ENCODE measurements at places on chromosomes 16 and 17.

GRCh38 chr17:13508896-13509295, 92.8 kb downstream of the HS3ST3A1 start:
- no peak for DNase-seq

DNA sequence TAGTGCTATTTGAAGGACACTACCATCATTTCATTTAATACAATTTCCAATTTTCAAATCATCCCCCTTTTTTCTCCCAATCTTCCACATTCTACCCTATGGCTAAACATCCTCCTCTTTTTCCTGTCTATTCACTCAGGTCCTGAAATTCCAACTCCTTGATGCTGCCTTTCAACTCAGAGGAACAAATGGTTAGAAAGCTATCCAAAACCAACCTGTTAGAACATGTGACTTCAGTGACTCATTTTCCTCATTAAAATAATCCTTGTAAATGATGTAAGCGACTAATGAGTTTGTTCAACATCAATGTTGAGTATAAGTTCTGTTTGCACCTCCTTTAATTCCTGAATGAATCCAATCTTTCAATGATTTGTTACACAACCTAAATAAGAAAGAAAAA, 5.5 kb downstream of the PSMD12 start:
- no peak for DNase-seq

DNA sequence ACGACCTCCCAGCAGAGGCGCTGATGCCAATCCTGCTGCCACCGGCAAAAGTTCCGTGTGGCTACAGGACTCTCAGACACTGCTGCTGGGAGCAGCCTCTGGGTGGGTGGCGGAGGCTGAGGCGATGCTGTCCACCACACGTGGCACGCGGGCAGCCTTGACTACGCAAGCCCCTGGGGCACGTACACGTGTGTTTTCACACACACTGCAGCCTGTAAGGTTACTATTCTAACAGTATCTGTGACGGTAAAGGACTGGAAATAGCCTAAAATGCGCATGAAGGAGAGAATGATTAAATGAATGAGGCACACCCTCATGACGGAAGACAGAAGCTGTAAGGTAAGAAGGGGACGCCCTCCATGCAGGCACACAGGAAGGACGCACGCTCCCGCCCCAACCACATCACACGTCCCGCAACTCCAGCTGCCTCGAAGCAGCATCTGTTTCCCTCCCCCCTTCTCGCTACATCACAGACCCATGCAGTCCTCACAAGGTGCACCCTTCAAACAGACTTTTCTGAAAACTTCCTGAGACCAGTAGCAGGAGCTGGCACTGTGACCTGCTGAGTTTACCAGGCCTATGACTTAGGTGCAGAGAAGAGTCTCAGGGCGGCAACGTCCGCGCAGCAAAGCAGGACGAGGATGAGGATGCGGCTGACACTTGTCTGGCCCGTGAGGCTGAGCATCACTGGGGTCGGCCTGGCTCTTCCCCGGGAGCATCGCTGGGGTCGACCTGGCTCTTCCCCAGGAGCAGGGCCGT, 28.7 kb upstream of the FASN start:
- no peak for DNase-seq

GRCh38 chr17:81608082-81608481, 28.8 kb downstream of the NPLOC4 start:
- no peak for DNase-seq

DNA sequence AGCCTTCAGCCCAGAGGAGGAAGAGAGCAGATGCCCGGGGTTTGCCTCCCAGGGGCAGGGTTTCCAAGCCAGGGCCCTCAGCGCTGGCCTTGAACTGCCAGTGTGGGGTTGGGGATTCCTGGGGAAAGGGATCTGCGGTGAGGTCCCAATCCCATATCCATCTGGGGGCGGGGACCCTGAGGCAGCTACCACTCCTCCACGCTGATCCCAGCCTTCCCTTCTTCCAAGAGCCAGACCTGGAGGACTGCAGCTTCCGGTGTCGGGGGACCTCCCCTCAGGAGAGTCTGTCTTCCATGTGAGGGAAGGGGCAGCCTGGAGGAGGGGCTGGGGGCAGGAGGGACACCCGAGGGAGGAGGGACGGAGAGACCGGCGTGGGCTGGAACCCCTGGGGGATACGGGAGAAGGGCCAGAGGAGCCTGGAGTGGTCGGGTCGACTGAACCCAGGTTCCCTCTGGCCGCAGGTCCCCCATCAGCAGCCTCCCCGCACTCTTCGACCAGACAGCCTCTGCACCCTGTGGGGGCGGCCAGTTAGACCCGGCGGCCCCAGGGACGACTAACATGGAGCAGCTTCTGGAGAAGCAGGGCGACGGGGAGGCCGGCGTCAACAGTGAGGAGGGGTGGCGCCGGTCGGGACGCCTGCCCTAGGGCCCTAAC, 10.7 kb upstream of the CISD3 start:
- no peak for DNase-seq

GRCh38 chr17:10757067-10757466, 27.2 kb upstream of the TMEM220 start:
- no peak for DNase-seq

GRCh38 chr17:521183-521525, 168.5 kb upstream of the RPH3AL start:
- no peak for DNase-seq

GRCh38 chr17:62807812-62808575, at the start of gene MARCHF10:
Gene MARCHF10, minus strand, starts transcription at chr17:62808314. Its CDS starts 6,579 bp downstream, at chr17:62801735.
- DNase-seq = peak; percentile 9

GRCh38 chr17:75738218-75738802, 17.1 kb downstream of the ITGB4 start:
- no peak for DNase-seq

DNA sequence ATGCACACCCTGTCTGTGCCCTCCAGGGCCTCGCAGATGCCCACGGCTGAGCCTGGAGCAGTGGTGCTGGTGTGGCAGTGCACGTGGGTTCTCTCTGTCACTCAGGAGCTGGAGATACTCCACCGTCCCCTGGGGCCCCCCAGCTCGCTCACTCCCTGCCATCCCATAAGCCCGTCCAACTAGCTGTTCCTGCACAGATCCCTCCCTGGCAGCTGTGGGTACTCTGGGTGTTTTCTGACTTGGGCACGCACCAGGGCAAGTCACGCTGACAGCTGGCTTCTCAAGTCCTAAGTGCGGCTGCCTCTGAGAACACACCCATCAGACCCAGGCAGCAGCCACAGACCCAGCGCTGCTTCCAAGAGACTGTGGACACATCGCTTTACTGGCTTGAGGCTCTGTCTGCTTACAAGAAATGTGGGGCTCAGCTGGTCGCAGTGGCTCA, 25.4 kb upstream of the ITGB4 start:
- DNase-seq = peak; percentile 52

- no peak for DNase-seq
Measured at GRCh38 chr16:17529982-17530760, 59.4 kb upstream of the XYLT1 start.

DNA sequence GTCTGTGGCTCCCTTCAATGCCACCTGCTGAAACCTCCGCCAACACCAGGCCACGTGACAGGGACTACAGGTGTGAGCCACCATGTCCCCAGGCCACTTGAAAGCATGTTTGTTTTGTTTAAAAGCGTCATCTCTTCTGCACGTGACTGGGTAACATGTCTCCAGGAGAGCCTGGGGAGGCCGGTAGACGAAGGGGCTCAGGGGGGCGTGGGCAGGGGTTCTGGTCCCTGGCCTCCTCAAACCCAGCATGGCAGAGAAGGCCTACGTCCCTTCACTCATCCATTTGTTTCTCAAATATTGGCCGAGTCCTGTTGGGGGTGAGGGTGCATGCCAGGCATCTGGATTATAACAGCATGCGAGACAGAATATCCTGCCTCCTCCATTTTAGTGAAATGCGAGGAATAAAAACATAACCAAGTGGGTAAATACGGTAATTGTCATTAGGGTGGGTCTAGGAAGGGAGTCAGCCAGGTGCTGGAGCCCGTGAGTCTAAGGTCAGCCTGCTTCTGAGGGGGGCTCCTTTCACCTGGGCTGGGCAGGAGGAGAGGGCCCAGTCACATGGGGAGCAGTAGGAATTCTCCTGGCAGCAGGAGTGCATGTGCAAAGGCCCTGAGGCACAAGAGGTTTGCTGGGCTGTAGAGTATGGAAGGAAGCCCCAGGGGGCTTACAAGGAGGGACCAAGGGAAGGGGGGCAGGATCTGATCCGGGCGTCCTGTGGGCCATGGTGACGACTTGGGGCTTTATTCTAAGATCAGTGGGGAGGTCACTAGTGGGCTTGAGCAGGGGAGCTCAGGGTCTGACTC, 26.8 kb upstream of the CIBAR2 start:
- DNase-seq = no peak

DNA sequence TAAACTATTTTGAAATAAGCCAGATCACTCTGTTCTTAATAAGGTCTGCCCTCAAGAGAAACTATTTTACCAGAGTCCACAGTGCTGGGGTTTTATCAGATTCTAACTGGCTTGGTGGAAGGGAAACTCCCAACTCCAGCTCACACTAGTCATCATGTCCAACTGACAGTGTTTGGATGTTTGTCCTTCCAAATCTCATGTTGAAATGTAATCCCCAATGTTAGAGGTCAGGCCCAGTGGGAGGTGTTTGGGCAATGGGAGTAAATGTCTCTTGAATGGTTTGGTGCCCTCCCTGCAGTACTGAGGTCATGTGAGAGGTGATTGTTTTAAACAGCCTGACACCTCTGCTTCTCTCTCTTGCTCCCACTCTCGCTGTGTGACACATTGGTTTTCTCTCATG, 1301.0 kb upstream of the CDH8 start:
- DNase-seq = no peak

DNA sequence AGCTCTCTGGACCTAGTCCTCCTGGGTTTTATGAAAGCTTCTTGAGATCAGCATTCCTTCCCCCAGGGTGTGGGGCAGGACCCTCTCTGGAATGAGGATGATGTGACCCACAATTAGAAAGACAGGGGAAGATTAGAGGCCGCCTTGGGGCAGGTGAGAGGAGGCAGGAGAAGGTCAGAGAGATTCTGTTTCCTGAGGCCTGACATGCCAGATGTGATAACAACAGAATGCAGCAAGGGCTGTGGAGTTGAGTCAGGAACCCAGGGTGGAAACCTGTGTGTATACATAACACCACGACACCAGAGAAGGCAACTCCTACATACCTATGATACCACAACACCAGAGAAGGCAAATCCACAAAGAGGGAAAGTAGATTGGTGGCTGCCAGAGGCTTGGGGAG, 5.4 kb upstream of the SLC5A10 start:
- DNase-seq = no peak

GRCh38 chr17:11916091-11916490, 81.2 kb downstream of the ZNF18 start:
- DNase-seq = no peak

- no peak for DNase-seq
Measured at GRCh38 chr17:64777415-64778239, 115.5 kb upstream of the SMURF2 start.

DNA sequence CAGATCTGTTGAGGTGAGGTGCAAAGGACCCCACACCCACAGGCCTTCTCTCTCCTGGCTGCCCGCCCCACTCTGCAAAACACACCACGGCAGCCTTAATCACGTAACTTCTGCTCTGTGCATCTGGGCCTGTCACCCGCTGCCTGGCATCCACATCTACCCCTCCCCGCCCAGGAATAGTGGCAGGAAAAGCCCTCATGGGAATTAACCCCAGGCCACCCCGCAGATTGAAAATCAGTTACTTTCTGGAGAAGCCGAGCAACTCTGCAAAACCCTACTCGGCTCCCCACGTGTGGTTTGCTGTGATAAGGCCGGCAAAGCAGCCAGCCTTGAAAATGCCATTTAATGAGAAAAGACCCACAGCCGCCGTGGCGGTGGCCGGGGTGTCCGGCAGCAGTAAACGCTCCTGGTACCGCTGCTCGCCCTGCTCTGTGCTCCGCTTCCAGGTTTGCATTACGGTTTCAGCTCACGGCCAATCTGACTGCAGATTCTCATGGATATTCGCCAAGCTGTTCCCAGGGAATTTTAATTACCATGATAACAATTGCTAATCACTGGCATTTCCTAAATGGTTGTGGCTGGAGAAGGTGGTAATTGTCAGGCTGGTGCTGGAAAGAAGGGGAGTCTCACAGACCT, 78.0 kb upstream of the DOC2B start:
- DNase-seq = no peak

DNA sequence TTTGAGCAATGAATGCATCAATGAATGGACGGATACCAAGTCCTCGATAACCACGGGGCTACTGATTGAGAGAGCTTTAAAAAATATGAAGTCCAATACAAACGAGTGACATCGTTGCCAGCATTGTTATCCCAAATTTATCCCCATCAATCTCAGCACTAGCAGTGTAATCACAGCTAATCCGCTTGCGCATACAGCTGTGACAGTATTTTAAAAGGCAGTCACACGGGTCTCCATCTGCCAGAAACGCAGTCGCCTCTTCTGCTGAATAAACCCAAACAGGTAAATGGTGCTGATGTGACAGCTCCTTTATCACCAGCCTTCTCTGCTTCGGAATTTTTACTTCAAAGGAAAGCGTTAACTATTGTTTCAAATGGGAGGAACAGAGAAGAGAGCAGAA, 311.1 kb downstream of the XYLT1 start:
- DNase-seq = no peak

GRCh38 chr16:86436466-86437185, 73.7 kb upstream of the FOXF1 start:
- no peak for DNase-seq

GRCh38 chr16:24309258-24310142, 53.4 kb downstream of the CACNG3 start:
- no peak for DNase-seq

DNA sequence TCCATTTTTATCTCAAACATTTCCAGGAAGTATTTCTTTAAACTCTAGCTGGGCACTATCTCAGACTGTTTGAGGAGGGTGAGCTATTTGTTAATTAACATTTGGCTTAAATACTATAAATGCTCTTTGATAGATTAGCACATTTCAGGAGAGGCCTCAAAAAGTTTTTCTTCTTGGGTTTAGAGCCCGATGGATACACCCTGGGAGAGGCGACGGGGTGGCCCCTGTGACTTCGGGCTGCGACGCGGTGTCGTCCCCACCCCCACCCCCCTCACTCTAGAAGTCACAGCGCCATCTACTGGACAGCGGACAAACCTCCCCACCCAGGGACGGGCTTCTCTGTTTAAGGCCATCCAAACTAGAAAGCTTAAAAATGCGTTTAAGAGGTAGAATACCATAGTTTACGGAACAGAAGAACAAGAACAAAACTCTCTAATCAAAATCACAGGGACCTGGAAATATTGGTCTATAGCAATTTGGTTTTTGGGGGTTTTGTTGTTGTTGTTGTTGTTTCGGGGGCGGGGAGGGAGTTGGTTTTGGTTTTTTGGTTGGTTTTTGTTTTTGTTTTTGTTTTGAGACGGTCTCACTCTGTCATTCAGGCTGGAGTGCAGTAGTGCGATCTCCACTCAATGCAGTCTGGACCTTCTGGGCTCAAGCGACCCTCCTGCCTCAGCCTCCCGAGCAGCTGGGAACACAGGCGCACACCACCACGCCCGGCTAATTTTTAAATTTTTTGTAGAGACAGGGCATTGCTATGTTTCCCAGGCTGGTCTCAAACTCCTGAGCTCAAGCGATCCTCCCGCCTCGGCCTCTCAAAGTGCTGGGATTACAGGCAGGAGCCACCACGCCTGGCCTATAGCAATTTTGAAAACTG, 254.4 kb downstream of the C16orf95 start:
- DNase-seq = no peak
